ENCODE measurements at places on chromosomes 13 and 19.

- no peak for DNase-seq
Measured at GRCh38 chr13:113317031-113317430, 20.0 kb downstream of the LAMP1 start.

DNA sequence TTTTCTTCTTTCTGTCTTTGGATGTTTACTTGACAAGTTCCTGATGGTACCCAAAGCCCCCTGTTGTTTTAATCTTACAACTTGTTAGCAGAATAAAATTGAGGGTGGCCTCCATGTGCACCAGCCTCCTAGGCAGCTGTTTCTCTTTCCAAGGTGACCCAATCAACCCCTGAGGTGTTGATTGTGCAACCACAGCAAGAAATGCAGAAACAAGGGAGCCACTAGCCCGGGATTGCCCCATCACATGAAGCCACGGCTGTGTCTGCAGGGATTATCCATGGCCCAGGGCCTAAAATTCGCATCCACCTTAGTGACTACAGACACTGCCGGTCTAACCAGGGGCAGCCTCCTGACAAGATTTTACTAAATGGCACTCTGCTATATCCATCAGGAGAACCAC lies 14.4 kb downstream of the CEACAM4 start:
- no peak for DNase-seq

DNA sequence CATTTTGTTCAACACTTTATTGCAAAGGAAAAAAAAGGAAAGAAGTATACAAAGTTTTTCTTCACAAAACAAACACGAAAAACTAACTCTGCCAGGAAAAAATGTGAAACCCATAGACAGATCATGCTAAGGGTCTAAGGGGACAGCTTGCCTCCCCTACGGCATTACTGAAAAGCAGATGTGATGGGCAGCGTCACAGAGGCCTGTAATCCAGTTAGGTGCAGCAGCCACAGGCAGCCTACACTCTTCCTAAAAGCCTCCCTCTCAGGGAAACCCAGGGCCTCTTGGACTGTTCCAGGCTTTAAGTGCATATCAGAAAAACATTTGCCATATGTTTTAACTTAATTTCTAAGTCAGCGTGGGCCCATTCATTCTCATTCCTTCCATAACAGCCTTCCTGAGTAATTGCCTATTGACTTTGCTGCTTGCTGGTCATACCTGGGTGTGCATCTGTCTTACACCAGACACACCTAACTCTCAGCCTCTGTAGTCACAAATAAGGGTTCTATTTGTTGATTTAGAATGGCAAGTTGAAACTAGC lies 135.7 kb upstream of the SERP2 start:
- no peak for DNase-seq

DNA sequence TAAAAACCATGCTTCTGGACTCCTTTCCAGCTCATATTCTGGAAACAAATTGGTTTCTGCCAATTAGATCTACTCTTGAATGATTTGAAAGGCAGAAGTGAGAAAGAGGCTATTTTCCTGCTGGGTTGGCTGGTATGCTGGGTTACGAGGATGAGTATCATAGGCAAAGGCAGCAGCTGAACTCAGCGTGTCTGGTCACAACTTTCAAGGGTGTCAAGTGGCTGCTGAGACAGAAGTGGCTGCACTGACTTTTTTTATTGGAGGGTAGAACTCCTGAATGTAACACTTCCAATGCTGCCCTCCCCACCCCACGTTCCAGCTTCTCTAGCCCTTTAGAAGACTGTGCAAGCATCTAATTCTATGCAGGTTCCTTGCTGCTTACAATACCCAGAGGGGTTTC lies 8.3 kb upstream of the DZIP1 start:
- DNase-seq = no peak

DNA sequence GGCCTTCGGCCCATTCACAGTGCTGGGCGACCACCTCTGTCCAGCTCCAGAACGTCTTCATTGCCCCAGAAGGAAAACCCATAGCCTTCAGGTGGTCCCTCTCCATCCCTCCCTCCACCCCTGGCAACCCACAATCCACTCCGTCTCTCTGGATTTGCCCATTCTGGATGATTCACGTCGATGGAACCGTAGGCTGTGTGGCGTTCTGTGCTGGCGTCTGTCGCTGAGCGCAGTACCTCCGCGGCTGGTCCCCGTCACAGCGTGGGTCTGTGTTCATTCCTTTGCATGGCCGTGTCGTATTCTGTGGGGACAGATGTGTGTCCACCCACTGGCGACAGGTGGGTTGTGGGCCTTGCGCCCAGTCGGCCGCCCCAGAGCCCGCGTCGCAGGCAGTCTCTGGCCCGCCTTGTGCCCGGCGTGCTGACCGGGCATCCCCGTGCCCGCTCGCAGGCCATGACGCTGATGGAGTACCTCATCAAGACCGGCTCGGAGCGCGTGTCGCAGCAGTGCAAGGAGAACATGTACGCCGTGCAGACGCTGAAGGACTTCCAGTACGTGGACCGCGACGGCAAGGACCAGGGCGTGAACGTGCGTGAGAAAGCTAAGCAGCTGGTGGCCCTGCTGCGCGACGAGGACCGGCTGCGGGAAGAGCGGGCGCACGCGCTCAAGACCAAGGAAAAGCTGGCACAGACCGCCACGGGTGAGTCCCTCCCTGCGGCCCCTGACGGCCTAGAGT lies 10.1 kb downstream of the EPN1 start:
- no peak for DNase-seq

GRCh38 chr19:44748426-44749254 lies at the start of gene BCL3:
BCL3 (plus strand) TSS chr19:44748708; CDS start chr19:44748791, 83 bp downstream.
- peak; percentile 79 for DNase-seq

DNA sequence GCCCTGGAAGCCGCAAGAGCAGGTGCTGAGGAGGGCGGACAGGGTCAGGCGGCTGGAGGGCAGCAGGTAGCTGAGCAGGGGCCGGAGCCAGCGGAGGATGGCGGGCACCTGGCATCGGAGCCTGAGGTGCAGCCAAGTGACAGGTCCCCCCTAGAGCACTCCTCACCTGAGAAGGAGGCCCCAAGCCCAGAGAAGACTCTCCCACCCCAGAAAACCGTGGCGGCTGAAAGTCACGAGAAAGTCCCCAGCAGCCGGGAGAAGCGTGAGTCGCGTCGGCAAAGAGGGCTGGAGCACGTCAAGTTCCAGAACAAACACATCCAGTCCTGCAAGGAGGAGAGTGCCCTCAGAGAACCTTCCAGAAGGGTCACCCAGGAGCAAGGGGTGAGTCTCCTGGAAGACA lies 20.5 kb upstream of the USE1 start:
- DNase-seq = no peak

DNA sequence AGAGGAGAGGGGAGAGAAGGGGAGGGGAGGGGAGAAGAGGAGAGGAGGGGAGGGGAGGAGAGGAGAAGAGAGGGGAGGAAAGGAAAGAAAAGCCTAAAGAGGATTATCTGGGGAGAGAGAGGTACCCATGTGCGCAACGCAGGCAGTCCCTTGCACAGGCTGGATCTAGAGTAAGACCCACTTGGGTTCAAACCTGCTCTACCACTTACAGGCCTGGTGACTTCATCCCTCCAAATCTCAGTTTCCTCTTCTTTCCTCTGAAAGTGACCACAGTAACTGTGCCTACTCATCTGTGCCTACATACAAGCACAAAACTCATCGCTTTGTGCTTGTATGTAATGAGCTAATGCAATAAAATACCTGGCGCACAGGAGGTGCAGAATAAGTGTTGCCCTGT lies 732 bp upstream of the MAP1S start:
- no peak for DNase-seq
